Heart right ventricle (tissue), 16 donors: ENCODE measurements at places on chromosomes 2 and 18. TPM values are rescaled to one million over a fixed set of nuclear protein-coding genes. Genes with fewer than 3 reads are reported as not detected.
A peak's percentile ranks its signal among the peaks of the same experiment; 100 is the strongest.

IL1B gene
- not detected for total RNA-seq

INHBB gene
- 1.6 TPM for total RNA-seq

CD8B2 gene
- total RNA-seq: not detected

DNA sequence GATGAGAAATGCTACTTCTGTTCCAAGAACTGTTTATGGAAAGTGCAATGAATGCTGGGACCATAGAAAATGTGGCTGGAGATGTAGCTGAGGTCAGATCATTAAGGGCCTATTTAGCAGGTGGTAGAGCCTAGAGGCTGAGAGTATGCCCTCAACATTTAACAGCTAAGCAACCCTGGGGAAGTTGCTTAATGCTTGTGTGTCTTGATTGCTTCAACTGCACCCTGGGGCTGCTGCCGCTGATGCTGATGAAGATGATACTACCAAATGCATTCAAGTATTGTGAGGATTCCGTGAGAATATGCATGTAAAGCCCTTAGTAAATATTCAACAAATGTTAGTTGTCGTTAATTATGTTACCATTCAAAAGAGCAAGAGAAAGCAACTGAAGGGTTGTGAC, 273.2 kb downstream of the BCL11A start:
- DNase-seq: no peak

DNA sequence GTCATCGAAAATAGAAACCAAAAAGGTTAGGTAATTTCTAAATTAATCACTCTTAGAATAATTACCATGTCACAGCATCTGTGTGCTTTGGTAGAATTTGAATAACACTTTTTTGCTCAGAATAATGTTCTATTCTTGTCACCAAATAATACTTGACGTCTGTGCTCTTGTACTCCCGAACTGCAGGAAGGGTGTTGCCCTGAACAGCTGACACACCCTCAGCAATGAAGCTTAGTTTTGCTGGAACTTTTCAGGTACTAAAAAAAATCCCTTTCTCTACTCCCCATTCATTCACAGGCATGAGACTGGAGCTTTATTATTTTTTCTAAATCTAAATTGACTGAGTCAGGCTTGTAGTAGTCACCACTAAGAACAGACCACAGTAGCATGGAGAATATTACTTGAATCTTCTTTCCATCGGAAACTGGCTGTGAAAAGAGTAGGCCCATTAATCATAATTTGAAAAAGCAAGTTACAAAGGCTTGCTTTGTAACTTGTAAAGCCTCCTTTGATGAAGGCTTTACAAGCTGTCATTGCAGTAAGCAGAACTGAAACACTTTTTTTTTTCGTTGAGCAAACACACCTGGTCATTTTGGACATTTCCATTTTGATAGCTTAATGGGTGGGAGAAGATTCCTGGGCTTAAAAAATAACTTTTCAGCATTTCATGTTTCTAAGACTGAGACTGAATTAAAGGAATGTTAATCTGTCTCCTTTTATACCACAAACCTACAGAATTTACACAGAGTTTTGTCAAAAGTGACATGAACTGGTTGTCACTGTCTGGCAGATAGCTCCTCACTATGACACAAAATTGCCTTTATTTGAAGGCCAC, 70.3 kb upstream of the PELI1 start:
- no peak for DNase-seq

DNA sequence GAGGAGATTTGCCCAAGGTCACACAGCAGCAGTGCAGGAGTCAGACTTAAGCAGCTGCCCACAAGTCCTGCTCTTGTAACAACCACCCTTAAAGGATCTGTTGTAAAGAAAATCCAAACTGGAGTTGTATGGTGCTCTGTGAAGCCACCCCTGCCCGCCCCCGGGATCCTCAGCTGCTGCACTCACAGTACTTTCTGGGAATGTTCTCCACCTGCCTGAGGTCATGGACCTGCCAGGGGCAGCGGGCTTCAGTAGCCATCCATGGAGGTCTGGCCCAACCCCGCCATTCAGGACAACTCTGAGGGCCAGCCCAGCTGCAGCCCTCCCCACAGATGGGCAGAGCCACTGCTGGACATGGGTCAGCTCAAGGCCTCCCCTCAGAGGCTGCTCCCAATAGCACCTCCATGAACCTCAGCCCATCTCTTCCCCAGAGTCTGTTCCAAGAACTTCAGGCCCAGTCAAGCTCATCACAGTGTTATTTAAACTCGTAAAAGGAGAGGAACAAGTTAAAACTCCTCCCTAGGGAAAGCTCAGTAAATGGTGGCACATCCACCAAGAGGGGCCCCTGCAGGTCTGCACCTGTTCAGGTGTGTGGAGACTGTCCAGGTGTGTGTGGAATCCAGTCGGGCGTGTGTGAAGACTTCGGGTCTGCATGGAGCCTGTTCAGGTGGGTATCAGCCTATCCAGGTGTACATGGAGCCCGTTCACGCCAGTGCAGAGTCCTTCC, 39.4 kb upstream of the GPC1 start:
- DNase-seq: no peak

GRCh38 chr2:234512884-234513669, 16.2 kb upstream of the ARL4C start:
- no peak for DNase-seq

- DNase-seq: no peak
Measured at GRCh38 chr2:181130686-181131085, 150.3 kb downstream of the UBE2E3 start.

DNA sequence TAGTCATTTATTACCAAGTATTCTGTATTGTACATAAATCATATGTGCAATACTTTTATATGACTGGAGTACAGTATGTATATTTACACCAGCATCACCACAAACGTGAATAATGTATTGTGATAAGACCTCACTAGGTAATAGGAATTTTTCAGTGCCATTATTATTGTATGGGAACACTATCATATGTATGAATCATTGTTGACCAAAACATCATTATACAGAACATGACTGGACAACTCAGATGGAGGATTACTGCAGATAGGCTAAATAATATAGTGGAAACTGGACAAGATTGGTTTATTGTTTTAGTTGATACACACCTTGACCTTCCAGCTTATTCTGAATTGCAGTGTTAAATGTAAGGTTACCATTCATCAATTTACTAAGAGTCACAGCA, 33.4 kb downstream of the VAPA start:
- DNase-seq: no peak

- no peak for DNase-seq
Measured at GRCh38 chr2:201174687-201175086, 8.3 kb upstream of the CASP10 start.

DNA sequence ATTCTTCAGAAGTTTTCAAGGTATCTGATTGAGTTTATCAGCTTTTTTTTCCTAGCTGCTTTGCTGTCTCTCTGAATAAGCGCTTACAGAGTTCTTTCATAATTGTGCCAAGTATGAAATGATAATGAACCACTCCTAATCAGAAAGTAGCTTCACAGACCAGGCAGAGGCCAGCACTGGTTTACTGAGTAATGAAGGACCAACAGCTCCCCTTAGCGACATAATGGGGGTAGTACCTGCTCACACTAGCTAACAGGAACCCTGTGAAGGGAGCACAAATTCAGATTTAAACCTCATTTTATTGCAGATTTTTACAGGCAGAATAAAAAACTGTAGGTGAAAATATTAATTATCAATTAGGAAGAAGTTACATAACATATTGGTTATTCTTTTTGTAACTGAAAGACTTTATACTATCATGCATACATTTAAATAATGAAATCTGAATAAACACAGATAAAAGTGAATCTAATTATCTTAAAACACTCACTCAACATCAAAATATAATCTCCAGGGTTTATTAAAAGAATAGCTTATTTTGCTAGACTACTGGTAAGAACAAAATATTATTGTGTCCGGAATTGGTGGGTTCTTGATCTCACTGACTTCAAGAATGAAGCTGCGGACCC, 53.7 kb upstream of the LRRC30 start:
- DNase-seq: no peak

DNA sequence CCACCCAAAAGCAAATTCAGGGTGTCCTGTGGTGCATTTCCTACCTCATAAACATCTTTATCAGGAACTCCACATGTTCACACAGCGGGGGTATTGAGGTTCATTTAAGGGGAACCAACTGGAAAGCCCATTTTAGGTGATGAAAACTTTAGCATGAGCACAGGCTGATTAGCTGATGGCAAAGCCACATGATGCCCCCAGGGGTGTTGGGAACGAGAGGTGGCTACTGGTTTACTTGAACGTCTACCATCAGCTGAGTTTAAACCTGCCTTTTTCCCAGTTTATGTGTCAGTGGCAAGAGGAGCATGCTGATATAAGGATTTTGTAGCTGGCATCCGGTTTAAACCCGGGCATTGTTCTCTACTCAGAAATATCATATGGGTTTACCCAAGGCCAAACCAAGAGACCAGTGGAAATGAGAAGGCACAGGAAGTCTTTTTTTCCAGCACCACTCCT, 54.5 kb upstream of the UPP2 start:
- DNase-seq: no peak

- no peak for DNase-seq
Measured at GRCh38 chr18:60698901-60699300, 326.3 kb upstream of the MC4R start.

DNA sequence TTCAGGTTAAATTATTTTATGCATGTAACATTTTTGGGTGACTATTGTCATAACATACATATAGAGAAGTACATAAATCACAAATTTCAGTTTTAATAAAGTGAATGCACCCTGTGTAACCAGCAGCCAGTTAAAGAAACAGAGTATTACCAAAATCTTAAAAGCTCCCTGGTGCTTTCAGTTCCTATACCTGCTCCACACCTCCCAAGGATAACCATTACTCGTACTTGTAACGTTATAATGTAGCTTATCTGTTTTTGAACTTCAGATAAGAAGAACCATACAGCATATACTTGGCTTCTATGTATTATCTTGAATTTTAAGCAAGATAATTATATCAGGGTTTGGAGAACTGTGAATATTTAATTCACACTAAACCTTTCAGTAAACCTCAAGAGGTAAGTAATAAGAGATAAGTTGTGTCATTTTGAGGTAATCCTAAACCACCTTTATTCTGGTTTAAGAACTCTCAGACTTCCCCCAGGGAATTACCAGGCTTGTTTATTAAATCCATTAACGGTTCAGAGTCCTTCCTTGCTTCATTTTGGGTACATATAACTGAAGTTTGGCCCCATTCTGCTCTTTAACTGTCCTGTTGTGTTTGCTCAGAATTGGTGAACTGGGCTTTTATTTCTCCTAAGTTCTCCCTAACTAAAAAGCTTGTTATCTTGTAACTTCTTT, 58.6 kb downstream of the LCLAT1 start:
- no peak for DNase-seq

GRCh38 chr18:30280861-30281470, 761.6 kb downstream of the DSC3 start:
- DNase-seq: peak; percentile 4

DNA sequence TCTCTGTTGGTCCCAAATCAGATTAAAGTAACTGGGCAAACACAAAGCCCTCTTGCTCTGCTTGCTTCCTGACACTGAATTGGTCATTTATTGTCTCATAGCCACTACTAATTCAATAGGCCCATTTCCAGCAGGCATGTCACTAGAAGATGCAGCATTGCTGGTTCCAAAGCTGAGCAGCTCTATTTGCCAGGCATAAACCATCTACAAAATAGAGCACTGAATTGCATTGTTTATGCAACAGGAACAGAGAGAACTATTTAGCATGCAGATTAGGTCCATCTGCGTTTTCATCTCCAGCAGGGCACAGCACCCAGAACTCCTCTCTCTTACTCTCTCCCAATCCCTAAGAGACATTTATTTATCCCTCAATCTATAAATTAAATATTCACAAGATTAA, 227.6 kb downstream of the SUCLG1 start:
- DNase-seq: no peak
